ENCODE measurements at places on chromosomes 3 and 15.

DNA sequence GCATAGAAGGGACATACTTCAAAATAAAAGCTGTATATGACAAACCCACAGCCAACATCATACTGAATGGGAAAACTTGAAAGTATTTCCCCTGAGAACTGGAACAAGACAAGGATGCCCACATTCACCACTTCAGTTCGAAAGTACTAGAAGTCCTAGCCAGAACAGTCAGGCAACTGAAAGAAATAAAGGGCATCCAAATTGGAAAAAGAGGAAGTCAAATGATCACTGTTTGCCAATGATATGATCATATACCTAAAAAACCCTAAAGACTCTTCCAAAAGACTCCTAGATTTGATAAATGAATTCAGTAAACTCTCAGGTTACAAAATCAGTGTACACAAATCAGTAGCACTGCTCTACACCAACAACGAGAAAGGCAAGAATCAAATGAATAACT lies 40.7 kb downstream of the SLC49A4 start:
- DNase-seq = no peak

GRCh38 chr3:44106756-44107155 lies 134.9 kb upstream of the TOPAZ1 start:
- DNase-seq = no peak

DNA sequence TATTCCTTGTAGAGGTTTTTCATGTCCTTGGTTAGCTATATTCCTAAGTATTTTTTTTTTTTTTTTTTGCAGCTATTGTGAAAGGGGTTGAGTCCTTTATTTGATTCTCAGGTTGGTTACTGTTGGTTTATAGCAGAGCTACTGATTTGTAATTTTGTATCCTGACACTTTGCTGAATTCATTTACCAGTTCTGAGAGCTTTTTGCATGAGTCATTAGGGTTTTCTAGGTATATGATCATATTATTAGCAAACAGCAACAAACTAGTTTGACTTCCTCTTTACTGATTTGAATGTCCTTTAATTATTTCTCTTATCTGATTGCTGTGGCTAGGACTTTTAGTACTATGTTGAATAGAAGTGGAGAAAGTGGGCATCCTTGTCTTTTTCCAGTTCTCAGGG lies 737.4 kb downstream of the ZNF385D start:
- DNase-seq = no peak

- DNase-seq = no peak
Observed at GRCh38 chr3:152094406-152094805, 174.3 kb upstream of the MBNL1 start.

DNA sequence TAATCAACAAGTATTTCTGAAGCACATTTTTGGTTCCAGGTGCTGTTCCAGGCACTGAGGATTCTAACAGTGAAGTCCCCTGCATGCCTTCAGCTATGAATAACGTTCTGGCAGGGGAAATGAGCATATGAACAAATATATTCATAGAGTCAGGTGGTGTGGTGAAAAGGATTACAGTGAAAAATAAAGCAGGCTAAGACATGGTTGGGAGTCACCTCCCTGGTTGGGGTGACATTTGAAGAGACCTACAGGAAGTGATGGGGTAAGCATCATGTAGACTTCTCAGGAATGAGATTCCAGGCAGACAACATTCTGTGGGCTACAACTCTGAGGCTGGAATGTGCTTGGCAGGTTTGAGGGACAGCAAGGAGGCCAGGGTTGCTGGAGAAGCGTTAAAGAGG lies 15.0 kb downstream of the FRMD4B start:
- DNase-seq = no peak

Data from femur (tissue), 1 donor.